ENCODE measurements at places on chromosomes 4 and X.

DNA sequence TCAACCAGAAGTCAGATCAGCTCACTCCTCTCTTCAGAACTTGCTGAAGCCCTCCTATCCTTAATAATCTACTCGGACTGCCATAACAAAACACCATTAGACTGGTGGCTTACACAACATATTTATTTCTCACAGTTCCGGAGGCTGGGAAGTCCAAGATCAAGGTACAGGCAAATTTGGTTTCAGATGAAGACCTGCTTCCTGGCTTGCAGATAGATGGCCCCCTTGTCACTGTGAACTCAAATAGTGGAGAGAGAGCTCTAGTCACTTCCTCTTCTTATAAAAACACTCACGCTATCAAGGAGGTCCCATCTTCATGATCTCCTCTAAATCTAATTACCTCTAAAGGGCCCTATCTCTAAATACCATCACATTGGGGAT is 125.1 kb downstream of the CAMK2D start:
- DNase-seq: no peak

DNA sequence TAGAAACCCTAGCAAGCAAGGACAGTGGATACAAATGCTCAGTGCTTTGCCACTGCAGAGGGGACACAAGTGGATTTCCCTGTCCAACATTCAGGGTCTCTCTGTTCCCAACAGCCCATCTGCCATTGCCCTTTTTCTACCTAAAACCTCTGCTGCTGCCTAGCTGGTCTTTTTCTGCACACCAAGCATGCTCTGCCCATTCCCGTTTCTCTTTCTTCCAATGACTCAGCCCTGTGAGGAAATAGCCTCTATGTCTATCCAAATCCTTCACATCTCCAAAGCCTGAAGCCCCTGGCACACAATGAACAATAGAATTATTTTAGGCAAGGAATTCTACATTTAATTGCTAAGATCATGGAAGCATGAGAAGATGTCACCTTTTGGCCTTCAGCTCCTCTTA is 5.7 kb upstream of the AMELX start:
- DNase-seq: no peak

GRCh38 chr4:2765832-2766526 is 9.8 kb upstream of the TNIP2 start:
- DNase-seq: no peak

- DNase-seq: no peak
Observed at GRCh38 chr4:33357121-33357520, 2637.0 kb downstream of the PCDH7 start.

- no peak for DNase-seq
Observed at GRCh38 chr4:143406523-143406922, 69.8 kb downstream of the GAB1 start.

DNA sequence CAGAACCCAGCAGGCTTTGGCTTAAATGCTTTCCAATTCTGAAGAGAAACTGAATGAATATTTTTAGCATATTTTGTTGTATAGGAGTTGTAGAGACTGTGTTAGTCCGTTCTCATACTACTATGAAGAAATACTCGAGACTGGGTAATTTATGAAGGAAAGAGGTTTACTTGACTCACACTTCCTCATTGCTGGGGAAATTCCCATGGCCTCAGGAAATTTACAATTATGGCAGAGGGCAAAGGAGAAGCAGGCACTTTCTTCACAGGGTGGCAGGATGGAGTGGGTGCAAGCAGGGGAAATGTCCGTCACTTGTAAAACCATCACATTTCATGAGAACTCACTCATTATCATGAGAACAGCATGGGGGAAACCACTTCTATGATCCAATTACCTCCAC is 291.7 kb downstream of the PACRGL start:
- DNase-seq: no peak

DNA sequence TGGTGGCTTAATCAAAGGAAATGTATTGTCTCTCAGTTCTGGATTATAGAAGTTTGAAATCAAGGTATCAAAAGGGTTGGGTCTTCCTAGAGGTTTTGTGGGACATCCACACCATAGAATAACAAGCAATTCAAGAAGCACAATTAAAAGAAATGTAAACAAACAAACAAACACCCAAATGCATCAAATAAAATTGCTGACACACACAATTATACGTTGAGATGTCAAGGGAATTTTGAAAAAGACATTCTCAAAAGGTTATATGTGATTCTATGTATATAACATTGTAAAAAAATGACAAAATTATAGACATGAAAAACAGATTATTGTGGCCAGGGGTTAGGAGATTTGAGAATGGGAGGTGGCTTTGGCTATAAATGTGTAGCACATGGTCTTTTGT is 250.7 kb upstream of the AGA start:
- DNase-seq: no peak

GRCh38 chr4:87101543-87102199 is 118.7 kb downstream of the KLHL8 start:
- DNase-seq: no peak
